ENCODE measurements at places on chromosomes 12 and 14.

DNA sequence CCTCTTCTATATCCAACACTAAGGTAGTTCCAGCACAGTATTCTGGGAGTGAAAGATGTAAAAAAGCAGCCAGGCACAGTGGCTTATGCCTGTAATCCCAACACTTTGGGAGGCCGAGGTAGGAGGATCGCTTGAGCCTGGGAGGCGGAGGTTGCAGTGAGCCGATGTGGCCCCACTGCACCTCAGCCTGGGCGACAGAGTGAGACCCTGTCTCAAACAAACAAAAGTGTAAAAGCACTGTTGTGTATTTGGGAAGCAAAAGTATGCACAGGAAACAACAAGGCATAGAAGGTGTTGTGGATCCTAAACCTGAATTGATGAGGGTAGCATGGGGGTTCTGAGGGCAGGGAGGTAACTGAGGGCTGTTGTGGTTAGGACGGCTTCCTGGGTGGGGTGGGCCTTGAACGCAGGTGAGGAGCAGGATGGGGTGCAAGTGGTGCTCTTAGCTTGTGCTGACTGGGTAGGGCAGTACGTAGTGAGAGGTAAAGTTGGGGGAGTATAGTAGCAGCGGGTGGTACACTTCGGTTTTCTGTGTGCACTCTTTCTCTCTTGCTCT lies 64.2 kb downstream of the RASSF3 start:
- DNase-seq, result no peak

- no peak for DNase-seq
Measured at GRCh38 chr12:41944216-41944615, 200.5 kb downstream of the GXYLT1 start.

DNA sequence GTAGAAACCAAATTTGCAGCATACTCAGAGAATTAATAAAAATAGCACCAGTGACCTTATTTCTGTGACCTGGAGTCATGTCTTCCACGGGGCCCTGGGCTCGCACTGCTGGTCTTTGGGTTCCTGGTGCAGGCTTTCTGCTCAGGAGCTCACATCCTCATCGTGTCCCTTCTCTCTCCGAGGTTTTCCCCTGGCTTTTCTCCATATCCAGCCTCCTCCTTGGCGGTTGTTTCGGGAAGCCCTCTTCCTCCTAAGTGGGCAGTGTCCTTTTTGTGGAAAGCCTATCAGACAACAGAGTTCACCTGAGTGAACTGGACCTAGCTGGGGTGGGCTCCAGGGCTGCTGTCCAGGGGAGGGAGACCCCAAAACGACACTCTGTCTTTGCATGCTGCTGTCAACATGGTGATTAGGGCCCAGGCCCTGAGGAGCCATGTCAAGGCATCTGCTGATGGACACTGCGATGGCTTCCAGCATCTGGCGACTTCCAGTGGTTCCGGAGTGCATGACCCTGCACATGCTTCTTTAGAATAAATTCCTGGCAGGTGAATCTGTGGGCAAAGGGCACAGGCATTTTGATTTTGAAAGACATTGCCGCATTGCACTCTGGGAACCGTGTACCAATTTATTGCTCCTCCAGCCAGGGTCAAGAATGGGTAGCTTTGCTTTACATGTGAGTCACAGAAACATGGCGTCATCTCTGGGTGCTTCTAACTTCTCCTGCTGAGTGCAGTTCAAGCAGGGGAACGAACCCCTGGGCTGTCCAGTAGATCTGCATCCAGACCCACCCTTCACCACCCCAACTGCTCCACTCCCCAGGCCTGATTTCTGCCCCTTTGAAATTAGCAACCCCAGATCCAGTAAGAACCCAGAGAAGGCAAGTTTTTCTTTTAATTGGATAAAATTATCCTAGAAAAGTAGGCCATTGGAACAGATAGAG lies 136.8 kb downstream of the ADGRD1 start:
- DNase-seq, result no peak

GRCh38 chr12:69779928-69780327 lies 41.3 kb downstream of the RAB3IP start:
- peak; percentile 63 for DNase-seq

- DNase-seq, result no peak
Measured at GRCh38 chr12:50326590-50327284, 43.4 kb upstream of the LIMA1 start.

DNA sequence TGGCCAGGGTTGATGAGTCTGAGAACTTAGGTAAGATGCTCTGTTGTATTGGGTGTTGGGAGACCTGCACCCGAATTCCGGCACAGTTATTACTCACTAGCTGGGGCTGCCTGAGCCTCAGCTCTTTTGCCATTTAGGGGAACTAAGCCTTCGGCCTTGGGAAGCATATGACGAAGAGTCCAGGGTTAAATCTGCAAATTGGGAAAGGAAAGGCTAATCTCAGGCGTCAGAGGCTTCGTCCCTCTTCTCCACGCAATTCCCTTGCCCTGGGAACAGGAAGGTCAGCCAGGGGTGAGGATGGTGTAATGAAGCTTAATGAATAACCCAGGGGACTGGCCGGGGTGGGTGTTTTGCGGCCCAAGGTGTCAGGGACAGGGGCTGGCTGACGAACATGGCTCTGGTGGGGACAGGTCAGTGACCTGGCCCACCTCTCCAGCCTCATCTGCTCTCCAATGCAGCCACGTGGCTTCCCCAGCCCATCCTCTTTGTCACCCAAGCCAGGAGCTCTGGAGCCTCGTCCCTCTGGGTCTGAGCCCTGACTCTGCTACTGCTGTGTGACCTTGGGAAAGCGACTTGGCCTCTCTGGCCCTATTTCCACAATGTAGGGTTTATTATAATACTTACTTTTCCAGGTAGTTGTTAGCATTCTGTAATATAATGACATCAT lies 3.8 kb upstream of the SDSL start:
- DNase-seq, result no peak

- DNase-seq, result no peak
Measured at GRCh38 chr12:1189163-1189562, 198.1 kb downstream of the ERC1 start.
